Epithelial cell of prostate (primary cell): ENCODE measurements at places on chromosomes 16 and 17.

DNA sequence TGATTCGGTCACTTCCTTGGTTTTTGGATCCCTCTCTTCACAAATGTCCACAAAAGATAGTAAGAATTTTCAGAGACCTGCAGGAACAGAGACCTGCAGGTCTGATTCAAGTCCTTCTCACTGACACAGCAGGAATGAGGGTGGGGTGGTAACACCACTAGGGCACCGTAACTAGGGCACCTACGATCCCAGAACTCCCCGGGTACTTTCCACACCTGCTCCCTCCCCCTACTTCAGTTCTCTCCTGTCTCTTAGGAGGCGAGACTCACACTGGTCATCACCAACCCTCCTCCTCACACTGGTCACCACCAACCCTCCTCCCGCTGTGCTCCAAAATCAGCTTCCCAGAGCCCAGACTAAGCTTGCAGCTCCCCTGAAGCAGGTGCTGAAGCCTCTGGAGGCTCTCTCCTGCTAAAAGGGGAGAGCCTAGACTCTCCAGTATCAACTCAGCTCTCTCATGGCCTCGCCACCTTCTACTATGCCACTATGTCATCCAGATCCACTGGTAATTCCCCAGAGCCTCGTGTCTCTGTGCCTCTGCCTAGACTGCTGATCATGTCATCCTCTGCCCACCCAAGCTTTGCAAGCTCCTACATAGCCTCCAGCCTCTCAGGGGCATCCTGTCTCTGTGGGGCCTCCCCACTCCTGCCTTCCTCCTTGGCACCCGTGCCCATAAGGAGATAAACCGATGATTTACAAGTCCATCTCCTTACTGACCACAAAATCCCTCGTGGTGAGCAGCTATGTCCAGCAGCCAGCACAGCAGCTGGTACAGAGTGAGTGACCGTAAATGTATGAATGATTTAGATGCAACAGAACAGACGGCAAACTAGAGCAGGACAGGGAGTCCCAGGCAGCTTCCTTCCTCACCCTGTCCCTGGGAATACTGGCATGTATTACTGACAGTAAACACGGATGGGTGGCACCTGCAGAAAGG is 63.4 kb upstream of the GSG1L start:
- DNase-seq = no peak

DNA sequence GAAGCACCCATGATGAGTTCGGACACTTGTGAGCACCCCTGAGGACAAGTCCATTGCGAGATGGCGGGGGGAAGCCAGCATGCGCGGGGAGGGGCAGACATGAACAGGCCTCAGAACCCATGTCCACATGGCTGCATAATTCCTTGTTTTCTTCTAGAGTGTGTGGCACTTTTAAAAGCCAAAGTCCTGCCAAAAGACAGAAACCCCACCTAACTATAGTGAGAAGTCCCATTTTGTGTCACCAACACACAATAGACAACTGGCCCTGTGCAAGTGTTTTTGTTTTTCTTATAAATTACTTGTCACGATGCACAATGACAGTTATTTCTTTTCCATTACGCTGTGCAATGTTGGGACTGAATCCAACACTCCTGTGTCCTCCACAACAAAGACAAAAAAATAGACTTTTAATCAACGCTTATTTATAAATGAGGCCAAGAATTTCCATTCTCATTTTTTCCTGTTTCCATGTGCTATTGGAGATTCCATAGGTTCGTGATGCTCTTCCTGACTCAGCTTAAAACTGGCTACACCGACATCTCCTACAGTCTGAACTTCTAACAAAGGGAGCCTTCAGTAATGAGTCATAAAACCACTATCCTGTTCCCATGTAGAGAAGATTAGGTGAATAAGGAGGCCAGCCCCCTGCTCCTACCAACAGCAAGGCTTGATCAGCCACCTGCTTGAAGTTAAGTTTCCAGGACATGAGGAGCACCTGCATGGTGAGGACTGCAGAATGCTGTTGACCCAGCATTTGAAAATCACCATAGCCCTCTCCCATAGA is 98.9 kb downstream of the ZNF423 start:
- no peak for DNase-seq

DNA sequence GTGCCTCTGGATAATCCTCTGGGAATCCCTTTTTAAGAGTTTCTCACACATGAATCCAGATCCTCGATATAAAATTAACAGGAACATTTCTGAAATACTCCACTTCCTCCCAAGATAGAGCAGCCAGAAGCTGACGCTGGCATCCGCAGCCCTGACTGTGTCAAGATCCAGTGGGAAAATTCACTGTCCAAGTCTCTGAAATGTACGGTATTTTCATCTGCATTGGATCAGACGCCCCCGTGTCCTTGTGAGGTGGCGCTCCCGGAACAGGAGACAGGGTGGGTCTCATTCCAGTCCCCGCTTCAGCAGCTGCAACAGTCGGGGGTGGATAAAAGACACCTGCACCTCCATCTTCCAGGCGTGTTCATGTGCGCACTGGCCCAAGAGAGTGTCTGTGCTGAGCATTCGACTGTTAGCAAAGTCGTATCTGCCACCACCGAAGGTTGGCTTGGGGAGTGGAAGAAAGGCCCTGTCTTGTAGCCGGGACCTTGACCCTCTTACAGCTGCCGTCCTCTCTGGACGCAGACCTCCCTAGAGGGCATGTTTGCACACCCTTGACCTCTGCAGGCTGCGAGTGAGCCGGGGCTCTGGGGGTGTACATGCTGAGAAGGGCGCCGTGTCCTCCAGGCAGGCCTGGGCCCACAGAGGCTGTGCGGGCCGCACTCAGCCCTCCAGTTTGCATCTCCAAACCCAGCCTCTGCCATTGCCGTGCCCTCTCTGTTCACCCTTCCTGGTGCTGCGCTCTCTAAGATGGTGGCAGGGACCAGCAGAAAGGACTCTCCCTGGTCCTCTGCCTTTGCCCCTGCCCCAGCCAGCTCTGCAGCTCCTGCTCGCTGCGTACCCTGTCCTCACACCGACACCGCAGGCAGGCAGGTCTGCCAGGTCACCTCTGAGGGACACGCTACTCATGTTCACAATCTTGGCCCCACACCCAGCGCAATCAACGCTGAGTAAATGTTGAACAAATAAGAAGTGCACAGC is 72.0 kb upstream of the CHMP6 start:
- no peak for DNase-seq

DNA sequence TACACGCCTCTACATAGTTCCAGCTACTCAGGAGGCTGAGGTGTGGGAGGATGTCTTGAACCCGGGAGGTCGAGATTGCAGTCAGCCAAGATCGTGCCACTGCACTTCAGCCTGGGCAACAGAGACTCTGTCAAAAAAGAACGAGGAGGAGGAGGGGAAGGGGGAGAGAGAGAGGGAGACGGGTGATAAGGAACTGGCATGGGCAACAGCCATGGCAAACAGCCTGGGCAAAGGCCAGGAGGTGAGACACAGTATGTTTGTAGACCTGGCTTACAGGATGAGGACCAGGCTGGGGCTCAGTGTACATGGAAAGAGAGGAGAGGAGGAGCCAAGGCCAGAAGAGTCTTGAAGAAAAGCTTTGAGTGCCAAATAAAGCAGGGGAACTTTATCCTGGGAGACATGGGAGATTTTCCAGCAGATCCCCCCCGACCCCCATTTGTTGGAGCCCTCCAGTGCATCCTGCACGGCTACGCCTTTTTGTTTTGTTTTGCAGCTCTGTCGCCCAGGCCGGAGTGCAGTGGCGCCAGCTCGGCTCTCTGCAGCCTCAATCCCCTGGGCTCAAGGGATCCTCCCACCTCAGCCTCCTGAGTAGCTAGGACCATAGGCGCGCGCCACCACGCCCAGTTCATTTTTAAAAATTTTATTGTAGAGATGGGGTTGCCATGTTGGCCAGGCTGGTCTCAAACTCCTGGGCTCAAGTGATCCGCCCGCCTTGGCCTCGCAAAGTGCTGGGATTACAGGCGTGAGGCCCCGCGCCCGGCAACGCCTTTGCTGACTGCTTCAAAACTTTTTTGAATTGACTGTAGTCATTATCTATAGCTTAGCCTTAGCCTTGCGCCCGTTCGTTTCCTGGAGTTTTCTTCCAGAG is 1.3 kb upstream of the ALKBH5 start:
- DNase-seq = no peak

- DNase-seq = no peak
Measured at GRCh38 chr17:81459224-81459623, 53.4 kb downstream of the ACTG1 start.

GRCh38 chr16:88846088-88846487 is 10.7 kb downstream of the GALNS start:
- DNase-seq = no peak

DNA sequence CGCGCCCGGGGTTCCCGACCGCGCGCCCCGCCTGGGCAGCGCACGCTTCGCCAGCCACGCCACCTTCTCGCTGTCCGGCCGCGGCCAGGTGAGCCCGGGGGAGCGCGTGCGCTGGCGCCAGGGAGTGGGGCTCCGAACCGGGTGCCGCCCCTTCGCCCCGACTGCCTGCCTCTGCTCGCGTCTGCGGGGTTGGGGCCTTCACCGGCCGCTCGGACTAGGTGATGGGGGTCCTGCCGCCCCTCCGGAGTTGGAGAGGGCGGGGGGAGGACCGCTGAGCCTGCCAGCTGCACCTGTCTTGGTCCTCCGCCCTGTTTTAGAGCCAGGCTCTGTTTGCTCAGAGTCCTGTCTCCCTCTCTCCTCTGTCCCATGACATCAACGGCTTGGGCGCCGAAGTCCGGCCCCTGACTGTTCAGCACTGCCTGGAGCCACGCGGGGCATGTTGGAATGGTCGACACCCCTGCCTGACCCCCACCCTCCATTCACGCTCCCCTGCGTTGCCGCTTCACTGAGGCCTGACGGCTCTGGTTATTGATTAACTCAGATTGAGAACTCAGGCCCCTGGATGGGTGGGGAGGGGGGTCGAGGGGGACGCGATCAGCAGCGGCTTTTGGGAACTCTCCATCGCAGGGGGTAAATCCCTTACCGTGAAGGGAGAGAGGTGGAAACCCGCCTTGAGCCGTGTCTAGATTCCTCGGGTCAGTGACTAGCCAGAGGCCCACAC is 748 bp downstream of the SMTNL2 start:
- DNase-seq = no peak

- DNase-seq = no peak
Measured at GRCh38 chr17:51590071-51590656, 329.8 kb downstream of the UTP18 start.

DNA sequence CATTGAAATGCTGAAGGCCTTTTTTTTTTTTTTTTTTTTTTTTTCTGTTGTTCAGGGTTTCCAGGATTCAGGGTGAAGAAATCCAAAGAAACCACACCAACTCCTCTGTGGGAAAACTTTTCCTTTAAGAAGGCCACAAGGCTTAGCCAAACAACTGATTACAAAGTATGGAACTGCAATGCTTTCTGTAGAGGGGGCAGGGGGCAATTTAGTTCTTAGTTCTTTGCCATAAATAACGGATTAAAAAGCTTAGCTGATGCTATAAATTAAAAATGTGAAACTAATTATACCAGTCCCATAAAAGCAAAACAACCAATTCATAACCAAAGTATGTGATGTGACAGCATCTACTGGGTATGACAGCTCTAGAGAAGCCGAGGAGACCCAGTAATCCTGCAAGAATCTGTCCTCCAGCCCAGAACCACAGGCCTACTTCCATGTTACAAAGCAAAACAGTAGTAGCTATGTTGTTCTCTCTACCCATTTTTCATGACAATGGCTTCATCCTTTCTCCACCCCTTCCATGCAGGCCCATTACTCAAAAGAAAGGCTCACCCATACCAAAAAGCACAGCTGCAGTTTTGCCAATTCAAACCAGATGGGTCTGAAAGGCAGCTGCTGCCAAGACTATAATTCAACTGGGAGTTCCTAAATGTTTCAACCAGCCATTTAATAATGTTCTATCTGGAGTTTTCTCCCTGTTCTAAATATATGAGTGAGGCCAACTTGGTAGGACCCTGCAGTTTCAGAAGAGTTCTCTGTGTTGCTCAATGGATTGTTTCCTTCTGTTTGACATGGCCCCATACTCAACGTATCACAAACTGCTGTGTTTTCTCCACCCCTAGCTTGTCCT is 167.1 kb upstream of the ZFHX3 start:
- no peak for DNase-seq

GRCh38 chr17:3959295-3959899 is 4.8 kb downstream of the ATP2A3 start:
- no peak for DNase-seq

DNA sequence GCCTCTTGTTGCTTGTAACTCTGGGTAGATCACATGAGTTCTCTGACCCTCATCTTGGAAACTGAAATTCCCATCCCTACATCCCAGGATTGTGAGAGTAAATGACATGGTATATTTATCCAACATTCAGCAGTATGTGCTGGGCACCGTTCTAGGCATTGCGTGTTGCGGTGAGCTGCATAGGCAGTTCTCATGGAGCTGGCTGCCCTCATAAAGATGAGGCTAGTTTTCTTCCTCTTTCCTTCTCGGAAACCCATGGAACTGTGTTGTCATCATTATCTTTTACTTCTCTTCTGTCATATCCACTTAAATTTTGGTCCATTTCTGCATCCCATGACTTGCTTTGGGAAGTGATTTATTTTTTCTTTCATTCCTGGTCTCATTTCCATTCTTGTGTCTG is 17.2 kb downstream of the CMIP start:
- DNase-seq = no peak

DNA sequence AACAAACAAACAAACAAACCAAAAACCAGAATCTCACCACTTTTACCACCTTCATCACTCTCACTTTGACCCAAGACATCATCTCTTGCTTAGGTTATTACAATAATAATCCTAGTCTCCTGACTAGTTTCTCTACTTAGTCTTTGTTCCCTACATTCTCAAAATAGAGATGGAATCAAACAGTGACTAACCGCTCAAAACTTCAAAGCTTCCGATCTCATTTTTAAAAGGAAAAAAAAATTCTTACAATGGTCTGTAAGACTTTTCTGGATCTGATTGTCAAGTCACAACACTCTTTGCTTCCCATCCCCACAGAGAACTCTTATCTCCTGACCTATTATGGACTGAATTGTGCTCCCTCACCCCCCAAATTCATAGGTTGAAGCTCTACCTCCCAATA is 60.9 kb downstream of the SPAG9 start:
- DNase-seq = no peak

GRCh38 chr17:31158746-31159377 is 64.1 kb downstream of the NF1 start:
- no peak for DNase-seq

DNA sequence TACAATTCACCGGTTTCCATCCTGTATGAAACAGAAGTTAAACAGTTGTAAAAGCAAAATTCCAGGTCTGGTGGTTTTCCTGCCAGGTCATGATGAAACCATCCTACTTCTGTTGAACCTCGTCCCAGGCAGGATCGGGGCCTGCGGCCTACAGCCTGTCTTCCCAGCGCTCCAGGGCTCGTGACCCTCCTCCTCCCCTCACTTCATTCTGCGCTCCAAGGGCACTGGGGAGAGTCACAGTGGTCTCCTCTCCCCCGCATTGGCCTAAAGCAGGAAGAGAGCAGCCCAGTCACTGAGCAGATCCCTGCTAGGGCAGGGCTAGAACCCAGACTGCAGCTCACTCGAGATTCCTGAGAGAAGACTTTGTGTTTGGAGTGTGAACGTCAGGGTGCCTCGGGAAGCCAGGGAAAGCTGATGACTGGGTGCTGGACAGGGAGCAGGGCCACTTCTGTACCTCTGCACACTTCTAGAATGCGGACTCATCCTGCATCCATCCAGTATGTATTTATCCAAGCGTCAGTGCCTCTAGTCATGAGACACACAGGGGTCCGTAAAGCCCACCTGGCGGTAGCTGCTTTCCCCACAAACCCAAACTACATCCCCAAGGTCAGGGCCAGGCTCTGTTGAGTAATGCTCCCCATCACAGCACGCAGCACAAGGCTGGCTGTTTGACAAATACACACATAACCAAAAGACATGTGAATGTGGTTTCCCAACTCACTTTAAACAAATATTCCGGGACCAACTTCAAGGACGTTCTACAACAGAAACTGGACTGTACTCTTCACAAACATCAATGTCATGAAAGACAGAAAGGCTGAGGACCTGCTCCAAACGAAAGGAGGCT is 1.7 kb upstream of the ITGAE start:
- no peak for DNase-seq
